Epithelial cell of proximal tubule (primary cell): ENCODE measurements at places on chromosomes 1 and 21. TPM values are rescaled to one million over a fixed set of nuclear protein-coding genes. Genes with fewer than 3 reads are reported as not detected.

RPE65 gene
- not detected in 2 replicates for total RNA-seq

GJA9 gene
- not detected in 2 replicates for total RNA-seq

PLPPR4 gene
- 0.12 TPM in 1 of 2 replicates, not detected in the other for total RNA-seq

KLHDC8A gene
- total RNA-seq = 0.80 and 9.6 TPM in 2 replicates
